ENCODE measurements at places on chromosomes 2 and 18. TPM values are rescaled to one million over a fixed set of nuclear protein-coding genes. Genes with fewer than 3 reads are reported as not detected.

Gene PTPRN
- 0.58 TPM for total RNA-seq

Gene METTL8
- 23.8 TPM for total RNA-seq

Gene SPP2
- total RNA-seq: not detected

Gene ANO7
- total RNA-seq: 3.8 TPM

Gene GCG
- total RNA-seq: not detected

Gene DSEL
- 9.9 TPM for total RNA-seq

Gene CKAP2L
- total RNA-seq: 0.62 TPM

Gene TNFRSF11A
- 2.7 TPM for total RNA-seq

Gene RFTN2
- total RNA-seq: 47.7 TPM

Gene PROKR1
- 0.18 TPM for total RNA-seq

Gene GPR39
- 0.31 TPM for total RNA-seq

Gene TPO
- 4.5 TPM for total RNA-seq

Gene ERLEC1
- 39.6 TPM for total RNA-seq

Gene ASTL
- 0.31 TPM for total RNA-seq

Gene PAX3
- total RNA-seq: not detected

Gene MEP1B
- not detected for total RNA-seq

Gene APCDD1
- total RNA-seq: 43.1 TPM

Data from sciatic nerve (tissue), 2 donors.